ENCODE measurements at places on chromosomes 12 and 14.

DNA sequence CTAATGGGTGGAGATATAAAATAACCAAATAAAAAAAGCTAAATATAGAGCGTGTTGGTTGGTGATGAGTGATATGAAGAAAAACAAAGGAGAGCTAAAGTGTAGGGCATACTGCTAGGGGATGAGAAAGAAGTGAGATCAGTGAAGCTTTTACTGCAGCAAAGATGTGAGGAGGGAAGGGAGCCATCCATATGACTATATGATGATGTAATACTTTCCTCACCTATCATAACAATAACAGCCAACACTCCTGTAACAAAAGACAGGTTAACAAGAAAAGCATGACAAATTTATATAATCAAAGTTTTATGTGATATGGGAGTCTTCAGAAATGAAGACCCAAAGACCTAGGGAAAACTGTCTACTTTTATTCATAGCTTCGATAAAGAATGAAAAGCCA is 57.4 kb upstream of the LRFN5 start:
- DNase-seq, result no peak

GRCh38 chr14:67056684-67057083 is 132.6 kb upstream of the GARIN2 start:
- no peak for DNase-seq

DNA sequence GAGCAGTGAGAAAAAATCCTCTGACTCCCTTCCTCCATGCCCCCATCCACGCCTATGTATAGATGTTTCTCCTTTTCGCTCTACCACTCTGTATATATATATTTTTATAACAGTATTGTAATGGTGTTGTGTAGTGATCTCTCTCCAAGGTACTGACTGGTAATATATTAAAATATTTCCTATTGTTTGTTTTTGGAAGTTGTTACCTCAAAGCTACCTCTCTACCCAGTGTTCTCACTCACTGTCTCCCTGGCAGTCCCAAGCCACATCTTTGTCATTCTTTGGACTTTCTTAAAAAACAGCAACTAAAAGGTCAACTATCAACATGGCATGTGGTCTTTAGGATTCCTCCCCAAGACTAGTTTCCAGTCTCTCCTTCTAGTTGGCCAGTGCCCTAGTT is 15.7 kb upstream of the RMST start:
- DNase-seq, result no peak

GRCh38 chr14:24270537-24271133 is 762 bp downstream of the RABGGTA start:
- no peak for DNase-seq

DNA sequence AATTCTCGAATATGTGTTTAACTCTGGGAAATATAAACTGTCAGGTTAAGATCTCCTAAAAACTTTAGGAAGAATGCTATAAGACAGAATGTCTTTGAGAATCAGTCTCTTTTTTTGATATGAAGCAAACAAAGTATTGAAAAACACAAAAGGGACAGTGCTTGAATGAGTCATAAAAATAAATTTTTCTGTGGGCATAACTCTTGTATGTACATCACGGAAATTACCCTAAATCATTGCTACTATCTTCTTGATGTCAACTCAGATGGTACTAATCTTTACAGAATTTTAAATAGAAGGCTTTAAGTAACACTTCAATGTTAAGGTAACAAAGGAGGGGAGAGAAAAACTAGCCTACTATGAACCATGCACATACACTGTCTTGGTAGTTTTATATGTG is 244.0 kb upstream of the AMIGO2 start:
- no peak for DNase-seq

DNA sequence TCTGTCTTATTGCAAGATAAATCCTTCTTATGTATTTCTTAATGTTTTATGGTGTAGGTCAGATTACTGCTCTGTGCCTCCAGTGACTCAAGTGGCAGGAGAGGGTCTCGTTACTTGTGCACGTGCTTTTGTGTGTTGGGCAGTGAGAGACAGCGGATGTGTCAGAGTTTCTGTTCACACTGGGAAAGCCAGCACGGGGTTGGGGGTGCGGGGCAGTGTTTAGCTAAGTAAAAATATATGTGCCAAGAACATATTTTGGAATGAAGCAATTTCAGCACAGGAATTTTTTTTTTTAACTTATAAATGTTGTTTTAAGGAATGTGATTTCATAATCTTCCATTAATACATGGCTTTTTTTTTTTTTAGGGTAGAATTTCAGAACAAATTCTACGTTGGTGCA is 4.5 kb upstream of the DNAH10 start:
- DNase-seq, result no peak

GRCh38 chr12:129409281-129409680 is 494.5 kb downstream of the TMEM132D start:
- no peak for DNase-seq

DNA sequence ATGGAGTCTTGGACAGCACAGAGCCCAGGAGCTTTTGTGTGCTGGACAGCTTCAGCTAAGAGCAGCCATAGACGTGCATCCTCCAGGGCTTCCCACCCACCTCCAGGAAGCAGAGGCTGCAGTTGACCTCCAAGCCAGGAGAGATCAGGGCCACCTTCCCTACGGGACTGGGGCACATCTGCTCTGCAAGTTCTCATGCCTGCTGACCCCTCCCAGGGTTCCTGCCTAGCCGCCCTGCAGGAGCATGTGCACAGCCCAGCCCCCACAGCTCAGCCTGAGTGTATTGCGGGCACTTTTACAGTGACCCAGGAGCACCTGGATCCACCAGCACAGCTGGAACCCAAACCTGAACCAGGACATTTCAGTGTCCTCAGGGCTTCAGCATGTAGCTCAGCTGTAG is 915.2 kb downstream of the RPS29 start:
- DNase-seq, result no peak

GRCh38 chr12:98513379-98514322 is 1.7 kb upstream of the TMPO start:
- no peak for DNase-seq

GRCh38 chr14:79407572-79407971 is 803.7 kb downstream of the DIO2 start:
- DNase-seq, result no peak

GRCh38 chr12:6684609-6685008 is 4.6 kb downstream of the ZNF384 start:
- DNase-seq, result no peak

GRCh38 chr12:130838284-130838950 is 633 bp downstream of the STX2 start:
- DNase-seq, result no peak

DNA sequence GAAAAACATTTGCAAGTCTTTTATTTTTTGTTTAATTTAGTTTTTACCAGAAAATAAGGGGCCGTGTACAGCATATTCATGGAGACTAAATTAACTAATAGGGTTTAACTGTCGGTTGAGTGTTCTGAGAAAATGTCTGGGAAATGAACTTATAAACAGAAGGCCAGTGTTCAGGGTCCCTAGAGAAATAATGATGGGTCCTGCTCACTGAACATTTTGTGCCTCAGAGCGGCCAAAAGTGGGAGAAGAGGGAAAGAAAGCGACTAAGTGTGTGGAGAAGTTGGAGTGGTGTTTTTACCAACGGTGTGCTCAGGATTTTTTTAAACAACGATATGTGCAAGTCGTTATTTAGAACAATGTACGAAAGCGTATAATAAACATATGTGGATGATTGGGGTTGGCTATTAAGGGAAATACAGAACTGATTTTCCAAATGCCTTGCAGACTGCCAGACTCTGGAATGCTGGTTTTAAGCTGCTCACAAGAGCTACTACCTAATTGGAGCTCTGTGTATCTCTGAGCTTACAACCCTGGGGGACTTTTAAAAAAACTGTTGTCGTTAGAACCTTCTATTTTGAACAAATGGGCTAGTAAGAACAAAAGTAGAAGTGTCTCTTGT is 166.7 kb downstream of the SLC38A4 start:
- no peak for DNase-seq

- DNase-seq, result no peak
These were observed 49.0 kb downstream of the TSPAN11 start for GRCh38 chr12:30975581-30975980.

DNA sequence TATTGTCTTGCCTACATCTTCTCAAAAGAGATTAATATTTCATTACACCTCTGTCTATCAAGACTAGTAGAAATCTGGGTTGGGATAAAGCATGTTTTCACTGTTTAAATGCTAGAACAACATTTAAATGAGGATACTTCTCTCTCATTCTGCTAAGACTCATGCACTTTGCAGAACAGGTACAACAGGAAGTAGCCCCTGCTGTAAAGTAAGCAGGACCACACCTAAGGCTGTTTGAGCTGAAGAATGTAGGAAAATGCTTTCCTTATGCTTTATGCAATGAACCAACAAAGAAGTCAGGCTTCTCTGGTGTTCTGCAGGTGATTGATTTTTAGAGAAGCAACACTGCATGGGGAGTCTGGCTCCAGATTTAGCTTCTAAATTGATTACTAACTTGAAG is 89.4 kb downstream of the PAX9 start:
- no peak for DNase-seq

DNA sequence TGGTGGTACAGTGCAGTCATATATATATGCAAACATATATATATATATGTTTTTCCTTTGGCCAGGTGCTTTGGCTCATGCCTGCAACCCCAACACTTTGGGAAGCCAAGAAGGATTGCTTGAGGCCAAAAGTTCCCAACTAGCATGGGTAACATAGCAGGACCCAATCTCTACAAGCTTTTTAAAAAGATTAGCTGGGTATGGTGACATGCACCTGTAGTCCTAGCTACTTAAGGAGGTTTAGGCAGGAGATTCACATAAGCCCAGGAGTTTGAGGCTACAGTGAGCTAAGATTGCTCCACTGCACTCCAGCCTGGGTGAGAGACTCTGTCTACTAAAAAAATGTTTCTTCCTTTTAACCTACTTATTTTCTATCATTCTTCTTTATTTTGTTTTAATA is 10.2 kb downstream of the PZP start:
- no peak for DNase-seq

- DNase-seq, result no peak
These were observed 8.0 kb downstream of the ETV6 start for GRCh38 chr12:11657511-11657910.

DNA sequence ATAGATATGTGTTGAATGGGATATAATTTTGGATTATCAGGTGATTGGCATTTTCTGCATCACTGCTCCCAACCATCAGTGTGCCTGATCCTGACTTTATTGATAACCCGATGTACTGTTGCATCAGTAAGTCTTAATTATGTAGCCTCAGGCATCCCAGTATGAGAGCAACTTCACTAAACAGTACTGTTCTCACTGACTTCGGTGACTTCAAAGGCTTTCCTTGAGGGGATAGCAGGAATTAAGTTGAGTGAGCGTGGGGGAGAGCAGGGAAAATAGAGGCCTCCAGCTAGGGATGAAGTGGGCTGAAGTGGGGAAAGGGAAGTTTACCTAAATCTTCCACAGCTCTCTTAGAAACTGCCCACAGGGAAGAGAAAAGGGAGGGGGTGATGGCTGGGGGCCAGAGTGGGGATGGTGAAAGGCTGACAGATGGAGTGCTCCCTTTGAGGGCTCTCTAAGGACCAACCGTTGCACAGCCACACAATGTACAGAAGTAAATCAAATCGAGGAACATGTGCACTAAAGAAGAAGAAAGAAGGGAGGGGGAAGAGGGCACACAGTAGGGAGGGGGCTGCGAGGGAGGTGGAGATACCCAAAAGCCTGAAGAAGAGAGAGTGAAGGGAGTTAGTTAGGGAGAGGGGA is 10.7 kb upstream of the NEUROD4 start:
- no peak for DNase-seq

DNA sequence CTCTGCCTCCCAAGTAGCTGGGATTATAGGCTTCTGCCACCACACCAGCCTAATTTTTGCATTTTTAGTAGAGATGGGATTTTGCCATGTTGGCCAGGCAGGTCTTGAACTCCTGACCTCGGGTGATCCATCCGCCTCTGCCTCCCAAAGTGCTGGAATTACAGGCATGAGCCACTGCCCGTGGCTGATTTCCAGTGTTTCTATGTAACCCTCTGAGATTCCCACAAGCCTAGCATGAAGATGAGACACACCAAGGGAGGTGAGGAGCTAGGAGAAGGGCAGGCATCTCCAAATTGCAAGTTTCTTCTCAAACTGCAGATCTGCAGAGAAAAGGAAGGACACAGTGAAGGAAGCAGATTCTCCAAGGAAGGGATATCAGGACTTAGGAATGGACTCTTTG is 125.0 kb downstream of the CACNA1C start:
- DNase-seq, result no peak

DNA sequence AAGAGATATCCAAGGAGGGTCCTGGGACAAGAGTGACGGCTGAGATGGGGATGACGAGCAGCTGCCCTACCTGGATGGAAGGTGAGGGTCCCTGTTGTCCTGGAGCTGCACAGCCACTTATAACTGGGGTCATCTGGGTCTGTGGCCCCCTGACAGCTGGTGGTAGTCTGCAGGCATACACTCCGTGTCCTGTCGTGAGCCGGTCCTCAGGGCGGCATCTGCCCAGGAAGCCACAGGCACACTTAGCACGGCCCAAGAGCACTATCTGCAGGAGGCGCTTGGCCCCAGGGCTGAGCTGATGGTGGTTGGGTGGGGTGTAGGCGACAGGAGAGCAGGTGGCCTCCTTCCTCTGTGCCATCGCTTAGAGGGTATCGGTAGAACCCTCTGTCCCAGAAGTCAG is 248.1 kb downstream of the CACNA1C start:
- DNase-seq, result no peak

GRCh38 chr12:56425940-56426438 is 23.2 kb downstream of the TIMELESS start:
- DNase-seq, result no peak

DNA sequence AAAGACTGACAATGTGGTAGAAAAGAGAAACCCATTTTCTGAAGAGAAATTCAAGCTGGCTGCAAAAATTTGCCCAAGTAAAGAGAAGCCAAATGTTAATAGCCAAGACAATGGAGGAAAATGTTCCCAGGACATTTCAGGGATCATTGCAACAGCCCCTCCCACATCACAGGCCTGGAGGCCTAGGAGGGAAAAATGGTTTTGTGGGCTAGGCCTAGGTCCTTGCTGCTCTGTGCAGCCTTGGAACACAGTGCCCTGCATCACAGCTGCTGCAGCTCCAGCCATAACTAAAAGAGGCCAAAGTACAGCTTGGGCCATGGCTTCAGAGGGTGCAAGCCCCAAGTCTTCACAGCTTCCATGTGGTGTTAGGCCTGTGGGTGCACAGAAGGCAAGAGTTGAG is 332.4 kb upstream of the LRIG3 start:
- DNase-seq, result no peak

DNA sequence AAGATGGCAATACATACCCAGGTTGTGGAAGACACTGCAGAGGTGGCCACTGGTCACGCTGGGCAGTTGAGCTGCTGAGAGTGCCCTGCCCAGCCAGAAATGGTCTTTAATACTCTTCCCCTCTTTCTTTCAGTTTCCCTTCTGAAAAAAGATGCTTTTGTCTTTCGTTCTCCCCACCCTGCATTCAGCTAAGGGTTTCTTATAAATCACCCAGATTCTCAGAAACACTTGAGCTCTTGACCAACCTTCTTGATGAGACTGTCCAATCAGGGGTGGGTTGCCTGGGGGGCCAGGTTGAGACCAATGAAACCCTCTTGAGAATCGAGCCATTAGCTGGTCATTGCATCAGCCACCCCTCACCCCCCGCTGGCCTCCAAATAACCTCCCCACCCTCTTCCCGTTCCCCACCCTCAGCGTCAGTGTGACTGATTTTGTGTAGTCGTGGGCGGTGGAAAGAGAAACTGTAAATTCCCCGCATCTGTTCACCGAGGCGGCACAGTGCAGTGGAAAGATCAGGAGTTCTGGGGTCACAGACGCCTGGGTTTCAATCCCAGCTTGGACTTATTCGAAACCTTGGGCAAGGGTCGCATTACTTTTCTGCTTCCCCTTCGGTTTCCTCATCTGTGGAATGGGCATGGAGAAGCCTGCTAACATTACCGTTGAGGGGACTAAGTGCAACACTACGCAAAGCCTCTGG is 52.3 kb downstream of the SLC25A47 start:
- peak; percentile 69 for DNase-seq
